ENCODE measurements at places on chromosomes 3 and 15.

- peak; percentile 78 for DNase-seq
These were observed 24.8 kb downstream of the GABRA5 start for GRCh38 chr15:26891448-26892181.

DNA sequence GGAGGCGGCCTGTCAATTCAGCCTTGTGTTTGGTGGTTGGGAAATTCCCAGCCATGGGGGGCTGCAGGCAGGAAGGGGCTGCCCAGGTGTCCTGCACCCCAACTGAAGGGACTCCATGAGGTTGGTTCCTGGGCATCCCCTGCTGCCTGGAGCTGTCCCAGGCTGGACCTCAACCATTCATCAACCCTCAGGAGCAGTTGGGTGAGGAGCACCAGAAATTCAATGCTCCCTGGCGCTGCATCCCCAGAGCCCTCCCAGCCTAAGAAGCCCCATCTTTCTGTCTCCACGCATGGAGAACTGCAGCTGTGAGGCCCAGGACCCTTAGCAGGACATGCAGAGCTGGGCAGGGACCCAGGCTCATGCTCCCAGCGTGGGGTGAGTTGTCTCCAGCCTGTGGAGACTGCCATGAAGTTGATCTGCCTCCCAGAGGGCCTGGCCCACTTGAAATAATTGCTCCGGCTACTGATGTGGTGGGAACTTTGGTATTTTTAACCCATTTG, 8.0 kb upstream of the SEMA3B start:
- DNase-seq, result no peak

DNA sequence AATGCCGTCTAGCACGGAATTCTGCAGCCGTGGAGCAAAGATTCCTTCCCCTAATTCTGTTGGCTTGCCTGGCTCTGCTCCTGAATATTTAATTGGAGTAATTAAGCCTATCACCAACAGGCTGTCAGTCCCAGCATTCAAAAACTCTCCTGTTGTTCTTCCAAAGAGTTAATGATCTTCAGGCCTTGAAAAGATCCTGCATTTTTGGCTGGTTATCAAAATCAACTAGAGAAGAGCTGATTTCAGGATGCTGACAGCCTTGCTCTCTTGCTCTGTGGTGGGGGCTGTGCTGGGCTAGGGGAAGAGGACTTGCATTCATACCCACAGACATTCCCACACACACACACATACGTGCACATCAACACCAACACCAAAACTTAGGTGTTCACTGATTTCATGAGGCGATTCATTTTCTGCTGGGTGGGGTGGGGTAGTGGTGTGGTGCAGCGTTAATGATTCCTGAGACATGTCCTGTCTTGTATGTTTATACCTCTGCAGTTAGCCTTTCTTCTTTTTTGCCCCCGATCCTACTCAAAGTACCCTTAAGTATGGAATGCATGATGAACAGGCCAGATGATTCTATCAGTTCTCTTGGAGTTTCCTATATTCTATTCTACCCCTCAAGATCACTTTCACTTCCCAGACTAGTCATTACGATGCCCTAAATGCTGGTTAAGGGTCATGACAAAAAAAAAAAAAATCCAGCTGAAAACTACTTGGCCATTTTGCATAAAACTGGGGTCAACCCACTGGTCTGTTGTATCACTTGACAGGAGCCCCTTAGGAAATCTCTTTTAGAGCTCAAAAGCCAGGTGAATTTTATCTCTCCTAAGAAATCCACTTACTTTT, 42.3 kb downstream of the CPN2 start:
- DNase-seq, result no peak

GRCh38 chr15:75347222-75348033, 589 bp downstream of the NEIL1 start:
- no peak for DNase-seq

- no peak for DNase-seq
These were observed 58.4 kb downstream of the RPLP1 start for GRCh38 chr15:69511015-69511414.

DNA sequence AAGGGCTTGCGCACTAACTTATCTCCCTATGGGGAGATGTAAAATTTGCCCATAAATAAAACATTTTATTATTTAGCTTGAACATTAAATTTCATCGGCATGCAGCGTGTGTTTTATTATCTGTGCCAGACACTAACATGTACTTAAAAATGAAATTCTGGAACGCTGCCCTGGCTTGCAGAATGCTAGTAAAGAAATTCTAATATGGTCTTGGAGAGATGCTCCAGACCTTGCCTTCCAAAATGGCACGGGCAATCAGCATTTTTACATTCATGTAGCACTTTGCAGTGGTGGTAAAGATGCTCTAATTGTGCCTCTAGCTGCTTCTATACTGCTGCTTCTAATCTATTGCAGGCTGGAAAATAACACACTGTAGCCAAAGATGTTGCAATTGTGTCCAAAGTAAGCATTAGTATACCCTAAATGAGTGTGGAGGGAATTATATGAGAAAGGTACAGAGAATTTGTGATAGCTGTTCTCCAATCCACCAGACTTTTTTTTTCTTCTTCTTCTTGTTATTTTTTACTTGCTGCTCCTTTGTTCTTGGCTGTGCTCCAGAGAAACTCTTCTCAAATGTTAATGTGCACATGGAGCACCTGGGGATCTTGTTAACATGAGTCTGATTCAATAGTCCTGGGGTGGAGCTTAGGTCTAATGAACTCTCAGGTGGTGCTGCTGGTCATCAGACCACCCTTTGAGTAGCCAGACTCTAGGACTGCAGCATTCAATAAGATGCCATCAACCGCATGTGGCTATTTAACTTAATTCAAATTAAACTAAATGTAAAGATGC, 47.3 kb downstream of the CRABP1 start:
- DNase-seq, result no peak

DNA sequence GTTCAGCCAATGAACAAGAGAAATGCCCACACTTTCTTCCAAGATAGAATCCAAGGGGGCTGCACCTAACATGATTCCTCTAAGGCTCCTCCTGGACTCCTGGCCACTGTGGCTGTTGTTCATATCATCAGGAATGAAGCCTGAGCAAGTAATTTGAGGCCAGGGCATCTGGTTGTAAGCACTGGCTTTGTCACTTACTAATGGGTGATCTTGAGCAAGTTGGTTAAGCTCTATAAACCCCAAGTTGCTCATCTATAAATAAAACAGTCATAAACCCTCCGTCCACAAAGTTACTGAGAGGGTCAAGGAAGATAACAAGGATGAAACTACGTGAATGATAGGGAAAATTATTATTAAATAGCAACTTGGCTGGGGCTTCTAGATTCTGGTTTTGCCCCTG, 58.3 kb downstream of the CDC25A start:
- no peak for DNase-seq

GRCh38 chr3:29468187-29468586, 187.3 kb downstream of the RBMS3 start:
- no peak for DNase-seq

- peak; percentile 75 for DNase-seq
These were observed 72.6 kb downstream of the NPTN start for GRCh38 chr15:73560501-73561117.

- DNase-seq, result no peak
These were observed 14.1 kb downstream of the LYSMD4 start for GRCh38 chr15:99719096-99719541.

DNA sequence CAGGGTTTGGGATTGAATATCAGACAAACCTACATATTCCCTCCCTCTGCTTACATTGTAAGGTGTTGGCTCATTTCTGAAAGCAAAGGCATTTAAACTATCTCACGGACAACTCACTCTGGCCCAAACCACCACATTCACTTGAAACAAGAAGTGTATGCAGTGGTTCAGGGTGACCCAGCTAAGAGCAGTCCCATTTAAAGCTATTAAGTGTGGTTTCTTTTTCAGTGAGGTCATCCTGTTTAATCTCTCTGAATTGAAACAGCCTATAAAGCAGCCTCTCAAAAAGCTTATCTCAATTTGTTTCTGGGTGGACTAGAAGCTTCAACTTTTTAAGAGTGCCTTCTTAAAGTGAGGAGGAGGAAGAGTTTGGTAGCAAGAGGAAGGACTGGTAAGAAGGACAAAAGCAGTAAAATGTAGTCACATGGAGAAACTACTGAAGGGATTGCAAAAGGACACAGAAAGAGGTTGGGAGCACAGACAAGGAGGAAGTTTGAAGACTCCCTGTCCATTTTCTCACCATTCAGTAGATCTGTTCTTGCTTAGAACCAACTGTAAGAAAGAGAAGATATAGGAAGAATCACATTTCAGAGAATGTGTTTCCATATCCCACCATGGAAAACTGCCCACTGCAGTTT, 151.6 kb downstream of the TMCO5A start:
- DNase-seq, result no peak

DNA sequence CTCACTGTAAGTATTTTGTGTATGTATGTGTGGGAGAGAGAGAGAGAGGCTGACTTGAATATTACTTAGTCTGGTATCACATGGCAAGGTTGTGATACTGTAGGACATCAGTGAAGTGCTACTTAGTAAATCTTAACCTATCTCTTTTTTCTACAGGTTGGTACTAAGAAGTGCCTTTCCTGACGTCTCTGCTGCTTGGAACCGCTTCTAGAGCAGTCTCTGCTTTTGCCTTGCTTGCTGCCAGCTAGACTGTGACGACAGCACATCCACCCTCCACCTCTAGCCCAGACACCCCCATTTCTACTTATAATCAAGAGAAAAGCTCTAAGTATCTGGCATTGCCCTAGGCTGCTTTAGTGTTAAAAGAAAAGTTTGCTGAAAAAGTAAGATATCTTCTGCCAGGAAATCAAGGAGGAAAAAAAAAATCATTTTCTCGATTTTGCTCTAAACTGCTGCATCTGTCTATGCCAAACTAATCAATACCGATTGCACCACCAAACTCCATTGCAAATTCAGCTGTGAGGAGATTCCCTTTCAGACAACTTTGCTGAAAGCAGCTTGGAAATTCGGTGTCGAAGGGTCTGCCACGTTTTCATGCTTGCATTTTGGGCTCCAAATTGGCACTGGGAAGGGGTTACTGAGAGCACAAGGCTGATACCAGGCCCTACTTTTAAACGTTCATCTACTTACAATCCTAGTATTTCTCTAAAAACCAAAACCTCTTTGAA, 30.7 kb downstream of the MBNL1 start:
- DNase-seq, result no peak

DNA sequence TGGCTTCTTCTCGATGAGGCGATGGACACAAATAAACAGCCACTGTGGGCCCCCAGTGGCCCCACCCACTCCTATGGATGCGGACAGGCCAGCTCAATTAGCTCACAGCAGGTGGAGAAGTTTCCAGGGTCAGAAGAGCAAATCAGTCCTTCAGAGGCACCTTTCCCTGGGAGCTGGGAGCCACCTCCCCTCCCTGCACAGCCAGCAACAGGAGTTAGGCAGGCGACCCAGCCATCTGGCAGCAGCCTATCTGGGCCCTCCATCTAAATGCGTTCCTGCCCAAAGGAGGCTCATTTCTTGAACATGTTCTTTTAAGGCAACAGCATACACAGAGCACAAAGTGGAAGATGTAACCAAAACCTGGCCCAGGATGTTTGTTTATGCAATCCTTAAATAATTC, 211.9 kb upstream of the ARRDC4 start:
- DNase-seq, result no peak

DNA sequence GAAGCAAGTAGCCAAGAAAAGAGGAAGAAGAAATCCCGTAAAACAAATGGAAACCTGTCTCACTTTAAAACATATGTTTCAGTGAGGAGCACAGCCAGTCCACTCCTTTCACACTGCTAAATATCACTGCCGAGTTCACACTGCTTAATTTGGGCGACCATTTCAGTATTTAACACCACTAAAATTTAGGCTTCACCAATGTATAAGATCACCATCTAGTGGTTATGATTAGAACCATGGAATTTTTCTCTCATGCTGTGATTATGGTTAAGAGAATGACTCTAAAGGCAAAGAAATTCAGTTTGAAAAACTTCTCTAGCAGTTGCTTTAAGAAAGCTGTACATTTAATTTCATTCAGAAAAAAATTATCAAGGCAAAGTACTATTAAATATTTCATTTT, 16.6 kb downstream of the SLC4A7 start:
- no peak for DNase-seq

DNA sequence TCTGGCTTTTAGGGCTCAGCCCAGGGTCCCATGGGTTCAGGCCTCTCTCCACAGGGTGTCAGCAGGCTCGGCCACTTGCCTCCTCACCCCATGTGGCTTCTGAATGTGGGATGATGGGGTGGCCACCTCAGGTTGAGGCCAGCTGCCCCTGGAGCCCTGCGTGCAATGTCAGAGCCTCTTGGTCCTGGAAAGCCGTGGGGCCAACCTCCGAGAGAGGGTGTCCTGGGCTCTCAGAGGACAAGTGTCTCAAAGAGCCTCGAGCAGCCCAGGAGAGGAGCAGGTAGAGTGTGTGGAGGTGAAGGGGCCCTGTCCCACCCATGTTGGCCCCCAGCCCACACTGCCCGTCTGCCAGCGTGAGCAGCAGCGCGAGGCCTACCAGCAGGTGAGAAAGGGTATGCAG, 86.0 kb downstream of the PLXNA1 start:
- DNase-seq, result no peak

DNA sequence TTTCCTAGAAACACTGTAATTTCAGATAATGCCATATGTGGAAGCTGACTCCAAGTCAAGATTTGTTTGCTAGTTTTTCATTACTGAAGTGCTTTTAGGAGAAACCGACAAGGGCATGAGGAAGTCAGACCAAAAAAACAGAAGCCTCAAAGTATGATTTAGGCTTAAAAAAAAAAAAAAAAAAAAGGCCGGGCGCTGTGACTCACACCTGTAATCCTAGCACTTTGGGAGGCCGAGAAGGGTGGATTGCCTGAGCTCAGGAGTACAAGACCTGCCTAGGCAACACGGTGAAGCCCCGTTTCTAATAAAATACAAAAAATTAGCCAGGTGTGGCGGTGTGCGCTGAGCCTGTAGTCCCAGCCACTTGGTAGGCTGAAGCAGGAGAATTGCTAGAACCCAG, 11.6 kb downstream of the RPL15 start:
- no peak for DNase-seq

GRCh38 chr15:48176112-48176511, 2.0 kb downstream of the MYEF2 start:
- peak; percentile 11 for DNase-seq

DNA sequence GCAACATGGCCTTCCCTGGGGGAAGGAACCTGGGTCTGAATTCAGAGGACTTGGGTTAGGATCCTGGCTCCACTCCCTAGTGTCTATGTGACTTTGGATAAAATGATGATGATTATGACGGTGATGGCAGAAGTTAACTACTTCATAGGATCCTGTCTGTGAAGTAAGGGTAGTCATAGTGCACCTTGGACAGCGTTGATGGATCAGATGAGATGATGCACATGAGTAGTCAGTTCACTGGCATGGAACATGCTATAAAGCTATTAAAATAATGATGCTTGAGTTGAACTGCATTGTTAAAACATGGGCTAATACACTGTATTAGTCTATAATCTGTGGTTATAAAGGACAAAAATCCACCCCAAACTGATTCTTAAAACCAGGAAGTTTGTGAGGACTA, 62.0 kb downstream of the EEFSEC start:
- DNase-seq, result no peak

GRCh38 chr3:197854596-197855343, 63.7 kb downstream of the LRCH3 start:
- no peak for DNase-seq

GRCh38 chr3:9109568-9109914, 139.9 kb downstream of the SRGAP3 start:
- DNase-seq, result no peak

GRCh38 chr15:67188551-67189218, 65.8 kb downstream of the AAGAB start:
- peak; percentile 95 for DNase-seq

GRCh38 chr3:25695731-25696420, 31.2 kb upstream of the TOP2B start:
- no peak for DNase-seq

Data from hindlimb muscle (tissue), 1 donor.